A673 (cell line): ENCODE measurements at places on chromosomes 5 and 9. TPM values are rescaled to one million over a fixed set of nuclear protein-coding genes. Genes with fewer than 3 reads are reported as not detected.

GRCh38 chr9:21991072-21991959, 2.9 kb downstream of the CDKN2A start:
- H3K36me3 ChIP-seq: no peaks in the 10 kb centered on the region
- DNase-seq: no peak
- H3K4me1 ChIP-seq: no peaks in the 10 kb centered on the region
- no peak overlapping the region for H3K4me3 ChIP-seq
- no peaks in the 10 kb centered on the region for H3K27me3 ChIP-seq
- H3K27ac ChIP-seq: no peak overlapping the region

DNA sequence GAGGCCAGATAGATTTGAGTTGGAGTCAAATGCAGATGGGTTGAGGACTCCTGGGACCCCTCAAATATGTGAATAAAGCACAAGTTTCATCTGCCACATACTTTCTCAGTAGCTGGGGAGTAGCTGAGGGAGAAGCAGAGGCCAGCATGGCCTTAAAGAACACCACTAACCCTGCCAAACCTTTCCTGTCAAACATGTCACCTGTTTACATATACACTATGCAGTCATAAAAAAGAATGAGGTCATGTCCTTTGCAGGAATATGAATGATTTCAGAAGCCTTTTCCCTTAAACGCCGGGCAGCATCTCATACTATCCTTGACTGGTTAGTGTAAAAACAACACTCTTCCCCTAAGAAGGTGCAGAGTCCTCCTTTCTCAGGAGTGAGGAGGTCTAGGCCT, 25.2 kb upstream of the HSD17B4 start:
- no peak overlapping the region for H3K27ac ChIP-seq
- no peak overlapping the region for H3K4me3 ChIP-seq
- H3K27me3 ChIP-seq: no peaks in the 10 kb centered on the region
- no peaks in the 10 kb centered on the region for H3K4me1 ChIP-seq
- H3K36me3 ChIP-seq: no peaks in the 10 kb centered on the region

DNA sequence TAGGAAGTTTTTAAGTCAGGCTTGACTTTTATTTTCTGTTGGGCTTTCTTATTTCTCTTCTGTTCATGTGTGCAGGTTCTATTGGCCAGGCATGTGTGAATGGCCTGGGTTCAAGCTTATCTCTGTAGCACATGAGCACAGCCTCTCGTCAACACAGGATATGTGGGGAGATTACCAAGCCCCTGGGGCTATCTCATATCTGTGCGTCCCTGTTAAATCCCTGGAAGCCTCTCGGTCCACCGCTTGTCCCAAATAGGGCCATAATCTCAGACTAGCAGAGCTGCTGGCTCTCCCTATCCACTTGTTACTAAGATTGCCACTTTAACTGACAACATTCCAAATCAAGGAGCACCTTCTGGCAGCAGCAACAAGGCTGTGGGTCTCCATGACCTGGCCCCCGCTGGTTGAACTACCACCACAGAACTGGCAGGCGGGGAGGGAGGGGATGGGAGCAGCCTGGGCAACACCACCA, 28.4 kb upstream of the EBF1 start:
- no peak for DNase-seq
- no peak overlapping the region for H3K4me3 ChIP-seq
- no peaks in the 10 kb centered on the region for H3K4me1 ChIP-seq
- H3K36me3 ChIP-seq: no peaks in the 10 kb centered on the region

- no peaks in the 10 kb centered on the region for H3K36me3 ChIP-seq
- H3K4me3 ChIP-seq: no peak overlapping the region
- peaks cover 32% of the 10 kb centered on the region for H3K27me3 ChIP-seq
- no peaks in the 10 kb centered on the region for H3K4me1 ChIP-seq
These were observed 93.4 kb upstream of the IRX4 start for GRCh38 chr5:1975898-1976765.

GRCh38 chr5:124182133-124182532, 564.3 kb downstream of the ZNF608 start:
- no peaks in the 10 kb centered on the region for H3K27me3 ChIP-seq
- H3K27ac ChIP-seq: no peak overlapping the region
- H3K4me1 ChIP-seq: no peaks in the 10 kb centered on the region
- no peaks in the 10 kb centered on the region for H3K36me3 ChIP-seq
- no peak overlapping the region for H3K4me3 ChIP-seq

DNA sequence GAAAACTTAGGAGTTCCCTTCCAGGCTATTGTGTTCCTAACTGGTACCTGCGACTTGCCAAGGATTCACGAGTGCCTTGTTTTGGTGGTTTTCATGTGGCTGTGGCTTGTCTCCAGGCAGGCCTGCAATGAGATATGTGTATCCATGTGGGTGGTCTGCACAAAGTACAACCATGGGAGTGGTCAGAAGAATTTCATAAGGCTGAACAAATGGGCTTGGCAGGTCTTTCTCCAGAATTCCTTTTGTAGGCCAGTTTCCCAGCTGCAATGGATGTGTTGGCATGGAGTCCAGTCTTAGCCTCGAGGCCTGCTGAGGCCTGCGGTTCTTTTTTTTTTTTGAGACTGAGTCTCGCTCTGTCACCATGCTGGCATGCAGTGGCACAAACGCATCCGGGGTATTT, 28.8 kb upstream of the MELK start:
- no peaks in the 10 kb centered on the region for H3K36me3 ChIP-seq
- H3K4me3 ChIP-seq: no peak overlapping the region
- no peaks in the 10 kb centered on the region for H3K4me1 ChIP-seq

- no peak overlapping the region for H3K27ac ChIP-seq
- H3K27me3 ChIP-seq: no peaks in the 10 kb centered on the region
- H3K4me3 ChIP-seq: no peak overlapping the region
These were observed 318.1 kb upstream of the PIK3R1 start for GRCh38 chr5:67897431-67897830.

DNA sequence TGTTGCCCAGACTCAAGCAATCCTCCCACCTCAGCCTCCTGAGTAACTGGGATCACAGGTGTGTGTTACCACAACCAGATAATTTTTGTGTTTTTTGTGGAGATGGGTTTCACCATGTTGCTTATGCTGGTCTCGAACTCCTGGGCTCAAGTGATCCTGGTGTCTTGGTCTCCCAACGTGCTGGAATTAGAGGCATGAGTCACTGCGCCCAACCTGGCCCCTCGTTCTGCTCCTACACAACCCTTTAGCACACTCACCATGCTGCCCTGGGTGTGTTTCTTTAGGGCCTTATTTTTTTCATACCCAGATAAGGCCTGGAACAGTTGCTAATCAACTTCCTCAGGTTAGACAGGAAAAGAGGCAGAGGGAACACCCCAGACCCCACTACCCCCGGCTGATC, 2.6 kb downstream of the PDZD2 start:
- H3K27me3 ChIP-seq: peaks cover 13% of the 10 kb centered on the region
- H3K36me3 ChIP-seq: no peaks in the 10 kb centered on the region
- no peak overlapping the region for H3K4me3 ChIP-seq
- H3K27ac ChIP-seq: no peak overlapping the region
- no peak for DNase-seq
- H3K4me1 ChIP-seq: peaks cover 3% of the 10 kb centered on the region

- H3K27ac ChIP-seq: peak overlapping the region; percentile 67
- H3K4me3 ChIP-seq: peak overlapping the region; percentile 20
- no peaks in the 10 kb centered on the region for H3K36me3 ChIP-seq
- H3K27me3 ChIP-seq: no peaks in the 10 kb centered on the region
- H3K4me1 ChIP-seq: peaks cover 81% of the 10 kb centered on the region
These were observed 30.5 kb downstream of the TRIO start for GRCh38 chr5:14173377-14174229.

DNA sequence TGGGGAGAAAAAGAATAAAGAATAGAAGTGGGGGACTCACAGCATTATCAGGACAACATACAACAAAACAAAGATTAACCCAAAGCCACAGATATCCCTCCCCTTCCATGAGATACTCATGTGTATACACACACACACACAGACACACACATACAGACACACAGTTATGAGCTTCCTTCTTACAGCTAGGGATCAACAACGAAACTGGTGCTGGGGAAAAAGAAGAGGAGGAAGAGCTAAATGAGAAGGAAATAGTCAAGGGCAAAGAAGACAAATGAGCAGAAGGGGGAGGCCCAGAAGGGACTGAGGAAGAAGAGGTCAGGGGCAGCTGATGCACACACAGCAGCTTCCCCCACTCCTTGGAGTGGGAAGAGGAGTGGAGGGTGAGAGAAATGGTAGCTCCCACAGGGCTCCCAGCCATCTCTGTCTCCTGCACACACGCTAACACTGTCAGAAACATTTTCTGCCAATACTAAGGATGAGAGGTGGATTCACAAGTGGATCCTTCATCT, 66.2 kb downstream of the SIL1 start:
- no peaks in the 10 kb centered on the region for H3K4me1 ChIP-seq
- H3K27me3 ChIP-seq: no peaks in the 10 kb centered on the region
- H3K27ac ChIP-seq: no peak overlapping the region
- no peaks in the 10 kb centered on the region for H3K36me3 ChIP-seq
- no peak for DNase-seq

GRCh38 chr5:75601996-75602395, 9.3 kb upstream of the ANKDD1B start:
- H3K4me3 ChIP-seq: no peak overlapping the region
- no peaks in the 10 kb centered on the region for H3K36me3 ChIP-seq
- H3K27me3 ChIP-seq: no peaks in the 10 kb centered on the region
- H3K4me1 ChIP-seq: no peaks in the 10 kb centered on the region
- no peak overlapping the region for H3K27ac ChIP-seq

- no peak for DNase-seq
- H3K27ac ChIP-seq: no peak overlapping the region
- no peak overlapping the region for H3K4me3 ChIP-seq
- H3K36me3 ChIP-seq: no peaks in the 10 kb centered on the region
- H3K27me3 ChIP-seq: no peaks in the 10 kb centered on the region
These were observed 179.6 kb downstream of the LURAP1L start for GRCh38 chr9:12954441-12954840.

DNA sequence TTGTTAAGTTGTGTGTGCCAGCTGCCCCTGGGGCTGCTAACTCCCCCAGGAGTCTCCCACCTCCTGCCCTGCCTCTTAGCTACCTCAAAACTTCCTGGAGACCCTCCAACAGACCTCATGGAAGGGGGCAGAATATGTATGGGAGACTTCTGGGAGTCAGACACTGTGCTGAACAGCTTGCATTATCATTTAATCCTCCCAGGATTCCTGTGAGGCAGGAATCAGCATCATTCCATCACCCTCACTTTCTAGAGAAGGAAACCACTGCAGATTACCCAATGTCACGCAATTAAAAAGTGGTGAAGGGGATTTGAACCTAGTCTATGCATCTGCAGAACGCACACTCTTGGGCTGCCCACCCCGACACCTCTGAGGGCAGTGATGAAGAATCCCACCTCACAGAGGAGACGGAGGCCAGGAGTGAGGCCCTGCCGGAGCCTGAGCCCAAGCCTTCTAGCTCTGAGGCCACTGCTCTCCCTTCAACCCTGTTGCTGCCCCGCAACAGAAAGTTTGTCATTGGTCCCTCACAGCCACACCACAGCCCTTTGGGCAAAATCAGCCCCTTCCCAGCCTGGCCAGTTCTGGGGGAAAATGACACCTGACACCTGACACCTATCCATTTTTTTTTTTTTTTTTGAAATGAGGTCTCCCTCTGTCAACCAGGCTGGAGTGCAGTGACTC, 30.3 kb upstream of the IL17B start:
- H3K36me3 ChIP-seq: no peaks in the 10 kb centered on the region
- H3K27me3 ChIP-seq: no peaks in the 10 kb centered on the region
- H3K4me3 ChIP-seq: no peak overlapping the region
- H3K27ac ChIP-seq: no peak overlapping the region
- H3K4me1 ChIP-seq: peaks cover 14% of the 10 kb centered on the region
- no peak for DNase-seq

DNA sequence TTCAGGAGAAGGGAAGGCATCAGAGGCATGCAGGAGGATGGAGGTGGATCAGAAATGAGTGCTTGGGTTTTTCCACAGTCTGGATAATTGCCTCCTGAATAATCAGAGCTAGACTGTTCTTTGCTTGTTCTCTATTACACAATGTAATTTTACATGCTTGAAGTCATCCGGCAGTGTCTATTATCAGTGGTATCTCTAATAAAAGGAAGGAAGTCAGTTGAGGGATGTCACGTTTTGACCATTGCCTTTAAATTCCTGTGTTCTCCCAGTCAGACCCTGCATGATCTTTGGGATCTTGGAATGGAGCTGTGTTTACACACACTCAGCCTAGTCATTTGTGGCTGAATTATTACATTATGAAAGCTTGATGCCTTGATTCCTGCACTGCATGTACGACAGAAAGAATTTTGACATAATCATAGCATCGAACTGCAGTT, 91.0 kb downstream of the PDE8B start:
- no peak overlapping the region for H3K27ac ChIP-seq
- H3K36me3 ChIP-seq: no peaks in the 10 kb centered on the region
- no peak overlapping the region for H3K4me3 ChIP-seq
- no peaks in the 10 kb centered on the region for H3K27me3 ChIP-seq
- no peak for DNase-seq
- H3K4me1 ChIP-seq: no peaks in the 10 kb centered on the region

- H3K27ac ChIP-seq: no peak overlapping the region
- no peaks in the 10 kb centered on the region for H3K36me3 ChIP-seq
- no peak for DNase-seq
These were observed 36.6 kb downstream of the MRPL36 start for GRCh38 chr5:1762883-1763547.

DNA sequence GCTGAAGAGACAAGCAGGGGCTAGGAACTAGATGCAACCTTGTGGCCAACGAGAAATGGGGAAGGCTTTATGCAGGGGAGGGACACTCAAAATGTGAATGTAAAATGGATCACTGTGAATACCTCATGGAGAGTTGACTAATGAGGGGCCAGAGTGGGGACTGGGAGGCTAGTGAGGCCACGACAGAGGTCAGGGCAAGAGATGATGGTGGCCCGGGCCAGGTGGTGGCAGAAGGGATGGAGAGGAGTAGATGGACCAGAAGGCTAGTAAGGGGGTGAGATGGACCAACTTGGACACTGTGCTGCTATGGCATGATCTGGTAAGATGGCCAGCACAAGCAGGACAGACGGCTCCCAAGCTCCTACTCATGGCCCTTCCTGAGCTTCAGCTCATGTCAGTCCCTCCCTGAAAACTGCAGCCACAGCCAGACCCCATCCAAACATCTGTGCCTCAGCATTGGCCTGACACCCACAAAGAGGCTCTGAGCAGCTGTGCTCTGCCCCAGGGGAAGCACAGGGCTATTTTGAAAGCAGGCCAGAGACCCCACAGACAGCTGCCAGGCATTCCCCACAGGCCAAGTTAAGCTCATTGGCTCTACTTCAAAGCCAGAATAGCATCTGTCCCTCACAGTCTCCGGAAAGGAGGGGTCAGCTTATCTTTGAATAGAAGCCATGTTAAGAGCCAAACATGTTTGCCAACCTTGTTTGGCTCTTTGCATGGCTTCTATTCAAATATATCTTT, 22.1 kb downstream of the P4HA2 start:
- H3K36me3 ChIP-seq: no peaks in the 10 kb centered on the region
- H3K27ac ChIP-seq: no peak overlapping the region
- no peak overlapping the region for H3K4me3 ChIP-seq
- no peak for DNase-seq

MZB1 gene
- not detected in 2 replicates for total RNA-seq

PCDHGA10 gene
- 3.6 TPM in 2 replicates for total RNA-seq

ABLIM3 gene
- not detected in 2 replicates for total RNA-seq

CDHR2 gene
- total RNA-seq: 0.35 TPM in 1 of 2 replicates, not detected in the other

GFRA3 gene
- 0.75 and 0.83 TPM in 2 replicates for total RNA-seq

NSA2 gene
- total RNA-seq: 76.8 and 111 TPM in 2 replicates
